ENCODE measurements at places on chromosomes 6 and 20.

GRCh38 chr6:163404825-163405265 lies 9.7 kb upstream of the QKI start:
- DNase-seq = peak; percentile 84

DNA sequence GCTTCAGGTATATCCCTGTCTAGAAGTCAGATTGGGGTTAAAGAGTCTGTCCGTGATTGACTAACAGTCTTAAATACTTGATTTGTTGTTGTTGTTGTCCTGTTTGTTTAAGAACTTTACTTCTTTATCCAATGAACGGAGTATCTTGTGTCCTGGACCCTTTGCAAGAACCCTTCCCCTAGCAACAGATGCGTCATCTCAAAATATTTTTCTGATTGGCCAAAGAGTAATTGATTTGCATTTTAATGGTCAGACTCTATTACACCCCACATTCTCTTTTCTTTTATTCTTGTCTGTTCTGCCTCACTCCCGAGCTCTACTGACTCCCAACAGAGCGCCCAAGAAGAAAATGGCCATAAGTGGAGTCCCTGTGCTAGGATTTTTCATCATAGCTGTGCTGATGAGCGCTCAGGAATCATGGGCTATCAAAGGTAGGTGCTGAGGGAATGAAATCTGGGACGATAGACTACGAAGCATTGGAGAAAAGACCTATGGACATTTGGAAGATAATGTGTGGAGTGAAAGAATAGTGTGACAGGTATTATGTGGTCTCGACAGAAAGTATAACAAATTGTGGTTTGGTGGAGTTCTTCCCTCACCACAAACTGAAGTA lies at the start of gene HLA-DRA:
HLA-DRA (plus strand) TSS at position 286 of the 613 bp plus-strand sequence; CDS start at position 350, 64 bp downstream.
- DNase-seq = peak; percentile 69

- no peak for DNase-seq
Measured at GRCh38 chr6:79157961-79158644, 76.4 kb downstream of the HMGN3 start.

- DNase-seq = no peak
Measured at GRCh38 chr20:24768713-24769601, 180.1 kb upstream of the CST7 start.

GRCh38 chr6:658244-658643 lies 1.3 kb upstream of the HUS1B start:
- no peak for DNase-seq

- DNase-seq = no peak
Measured at GRCh38 chr20:40891351-40891750, 137.3 kb upstream of the TOP1 start.

GRCh38 chr6:3841711-3842565 lies 7.2 kb upstream of the FAM50B start:
- DNase-seq = no peak

DNA sequence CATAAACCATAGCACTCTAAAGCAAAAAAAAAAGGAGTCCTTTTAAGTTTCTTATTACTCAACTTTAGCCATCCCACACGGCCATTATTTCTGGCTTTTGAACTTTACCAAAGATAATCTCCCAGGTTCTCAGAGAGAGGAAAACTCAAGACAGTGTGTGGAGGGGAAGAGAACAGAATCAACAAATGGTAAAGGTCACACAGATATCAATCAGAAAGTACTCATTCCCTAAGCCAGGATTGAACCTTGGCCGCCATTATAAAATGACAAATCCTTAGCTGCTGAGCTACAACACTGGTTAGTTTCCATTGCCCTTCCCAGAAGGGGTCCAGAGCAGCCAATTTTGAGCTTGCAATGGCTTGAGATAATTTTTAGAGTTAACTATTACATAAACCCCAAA lies 10.1 kb upstream of the TRIM38 start:
- DNase-seq = no peak

- no peak for DNase-seq
Measured at GRCh38 chr6:133683308-133683580, 205.7 kb upstream of the TCF21 start.

GRCh38 chr6:148457137-148457842 lies 114.7 kb downstream of the SASH1 start:
- peak; percentile 34 for DNase-seq

GRCh38 chr6:157068691-157069324 lies 254.5 kb downstream of the TMEM242 start:
- peak; percentile 23 for DNase-seq

DNA sequence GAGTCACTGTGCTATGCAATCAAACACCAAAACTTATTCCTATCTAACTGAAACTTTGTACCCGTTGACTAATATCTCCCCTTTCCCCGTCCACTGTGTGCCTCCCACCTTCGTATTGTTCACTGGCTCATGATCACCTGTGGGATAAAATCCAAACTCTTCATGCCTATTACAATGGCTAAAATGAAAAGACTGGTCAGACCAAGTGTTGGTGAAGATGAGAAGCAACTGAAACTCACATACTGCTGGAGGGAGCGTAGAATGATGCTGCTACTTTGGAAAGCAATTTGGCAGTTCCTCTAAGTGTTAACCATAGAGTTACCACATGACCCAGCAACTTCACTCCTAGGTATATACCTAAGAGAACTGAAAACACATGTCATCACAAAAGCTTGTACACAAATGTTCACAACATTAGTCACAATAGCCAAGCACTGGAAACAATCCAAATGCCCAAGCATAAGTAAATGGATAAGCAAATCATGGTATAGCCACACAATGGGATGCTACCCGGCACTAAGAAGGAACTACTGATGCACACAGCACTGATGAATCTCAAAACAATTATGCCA lies 13.1 kb downstream of the RPS10 start:
- no peak for DNase-seq

- DNase-seq = no peak
Measured at GRCh38 chr6:10463491-10464481, 48.9 kb upstream of the TFAP2A start.

- peak; percentile 94 for DNase-seq
Measured at GRCh38 chr20:62791301-62792181, 4.7 kb upstream of the MRGBP start.

GRCh38 chr6:134097114-134097707 lies 44.8 kb upstream of the SLC2A12 start:
- DNase-seq = peak; percentile 30

DNA sequence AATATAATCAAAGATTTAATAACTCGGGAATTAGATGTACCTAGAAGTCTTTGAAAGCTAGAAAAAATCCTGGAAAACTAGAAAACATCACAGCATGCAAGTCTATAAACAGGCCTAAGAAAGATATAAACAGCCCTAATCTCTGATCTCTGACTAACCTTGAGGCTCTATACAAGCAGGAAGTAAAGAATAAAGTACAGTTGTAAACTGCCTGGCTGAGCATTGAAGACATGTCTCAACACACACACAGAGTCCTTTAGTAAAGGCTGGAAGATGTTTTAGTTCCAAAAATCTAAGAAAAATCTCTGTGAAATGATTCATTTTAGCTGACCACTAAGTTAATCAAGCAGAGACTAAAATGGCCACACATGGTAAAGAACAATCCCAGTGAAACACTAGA lies 774.5 kb downstream of the EYS start:
- no peak for DNase-seq

All from MV-4-11 (cell line).